ENCODE measurements at places on chromosomes 11 and 22.

DNA sequence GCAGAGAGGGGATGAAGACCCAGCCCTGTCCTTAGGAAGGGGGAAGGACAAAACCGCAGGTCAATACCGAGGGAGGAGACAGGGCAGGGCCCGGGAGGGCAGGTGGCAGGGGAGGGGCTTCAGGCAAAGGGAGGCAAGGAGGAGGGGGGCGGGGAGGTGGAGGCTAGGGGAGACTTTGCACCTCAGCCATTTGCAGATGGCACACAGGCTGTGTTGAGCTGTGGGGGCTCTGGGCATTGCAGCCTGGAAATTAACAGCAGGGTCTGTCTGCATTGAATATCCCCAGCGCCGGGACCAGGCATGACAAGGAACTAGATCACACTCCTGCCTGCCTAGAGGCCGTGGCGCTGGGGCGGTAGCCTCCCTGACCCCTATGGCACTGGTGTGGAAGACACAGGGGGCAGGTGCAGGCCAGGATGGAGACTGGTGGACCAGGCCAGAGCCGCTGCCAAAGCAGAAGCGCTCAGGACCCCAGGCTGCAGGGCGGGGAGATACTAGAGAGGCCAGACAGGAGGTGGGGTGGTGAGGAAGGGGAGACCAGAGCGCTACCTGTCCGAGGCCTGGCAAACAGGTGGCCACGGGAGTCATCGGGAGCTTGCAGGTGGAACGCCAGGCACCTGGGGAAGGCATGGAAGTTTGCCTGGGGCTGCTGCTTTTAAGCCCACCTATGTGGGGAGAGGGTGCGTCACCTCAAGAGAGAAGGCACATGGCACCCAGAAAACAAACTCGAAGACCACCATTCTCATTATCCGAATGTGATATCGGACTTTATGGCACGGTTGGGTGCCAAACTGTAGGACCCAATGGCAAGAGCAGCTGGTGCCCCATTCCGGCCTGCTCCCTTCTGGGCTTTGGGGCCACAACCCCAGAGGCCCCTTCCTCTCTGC lies 11.5 kb downstream of the CBX6 start:
- DNase-seq: no peak

DNA sequence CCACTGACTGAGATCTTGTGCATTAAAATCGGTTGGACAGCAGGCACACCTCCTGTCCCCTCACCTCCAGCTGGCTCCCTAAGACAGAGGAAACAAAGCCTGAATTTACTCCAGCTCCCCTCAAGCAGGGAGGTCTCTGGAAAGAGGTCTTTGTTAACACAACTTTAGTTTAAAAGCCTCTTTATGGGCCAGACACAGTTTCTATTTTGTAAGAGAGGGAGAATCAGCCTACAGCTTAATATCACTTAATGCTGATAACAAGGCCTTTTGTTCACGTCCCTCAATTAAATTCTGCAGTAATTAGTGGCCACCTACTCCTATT lies 36.3 kb downstream of the PLEKHA7 start:
- no peak for DNase-seq

GRCh38 chr22:23970201-23970641 lies 3.5 kb downstream of the DDTL start:
- DNase-seq: no peak

DNA sequence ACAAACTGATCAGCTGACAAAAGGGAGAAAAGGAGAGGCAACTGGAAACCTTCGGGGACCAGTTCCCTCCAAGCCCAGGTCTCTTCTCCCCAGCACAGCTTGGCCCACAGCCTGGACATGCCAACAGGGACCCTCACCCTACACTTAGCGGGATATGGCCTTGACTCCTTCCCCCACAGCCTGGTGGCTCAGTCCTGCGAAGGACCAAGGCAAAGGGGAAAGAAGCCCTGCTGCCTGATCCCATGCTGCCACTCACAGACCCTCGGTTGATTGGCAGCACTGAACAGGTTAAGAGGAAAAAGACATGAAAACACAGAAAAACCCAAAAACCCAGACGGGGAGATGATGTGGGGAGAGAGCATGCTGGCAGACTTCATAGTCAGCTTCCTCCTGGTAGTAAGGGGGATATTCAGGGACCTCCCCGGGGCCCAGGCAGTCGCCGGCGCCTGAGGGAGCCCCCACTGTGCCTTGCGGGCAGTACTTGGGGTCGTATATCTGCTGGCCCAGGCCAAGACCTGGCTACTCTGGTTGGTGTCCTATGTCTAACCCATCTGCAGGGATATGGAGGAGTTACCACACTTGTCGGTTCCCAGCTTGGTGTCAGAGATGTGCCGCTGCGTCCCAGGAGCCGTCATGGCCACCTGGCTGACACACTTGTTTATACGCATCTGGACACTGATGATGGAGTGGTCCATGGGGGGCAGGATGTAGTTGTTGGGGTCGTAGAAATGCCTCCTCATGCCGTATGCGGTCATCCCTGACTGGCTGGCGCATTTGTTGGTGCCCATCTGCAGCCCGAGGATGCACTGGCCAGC lies 34.2 kb upstream of the HORMAD2 start:
- no peak for DNase-seq

DNA sequence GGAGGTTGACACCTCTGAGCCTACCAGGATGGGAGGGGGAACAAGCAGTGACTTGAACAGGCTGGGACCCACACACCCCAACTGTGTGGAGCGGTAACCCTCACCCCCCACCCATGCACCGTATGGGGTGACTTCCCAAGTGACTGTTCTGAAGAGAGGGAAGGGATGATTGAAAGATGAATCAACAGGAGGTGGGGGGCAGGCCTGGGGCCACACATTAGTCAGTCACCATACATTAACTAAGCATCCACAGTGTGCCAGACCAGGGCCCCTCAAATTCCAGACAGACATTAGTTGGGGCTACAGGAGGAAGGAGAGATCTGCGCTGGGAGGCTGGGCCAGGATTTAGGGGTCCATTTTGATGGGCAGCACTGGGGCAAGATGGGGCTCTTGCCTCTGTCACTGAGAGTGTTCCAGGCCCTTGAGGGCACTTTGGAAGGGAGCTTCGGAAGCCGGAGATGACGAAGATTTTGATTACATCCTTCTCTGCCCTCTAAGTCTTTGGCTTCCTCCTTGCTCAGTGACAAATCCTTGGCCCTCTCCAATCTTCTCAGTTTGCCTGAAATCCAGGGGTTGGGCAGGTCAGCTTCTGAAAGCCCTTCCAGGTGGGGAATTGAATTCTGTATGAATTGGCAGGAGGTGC lies 966 bp downstream of the SMTN start:
- peak; percentile 74 for DNase-seq

DNA sequence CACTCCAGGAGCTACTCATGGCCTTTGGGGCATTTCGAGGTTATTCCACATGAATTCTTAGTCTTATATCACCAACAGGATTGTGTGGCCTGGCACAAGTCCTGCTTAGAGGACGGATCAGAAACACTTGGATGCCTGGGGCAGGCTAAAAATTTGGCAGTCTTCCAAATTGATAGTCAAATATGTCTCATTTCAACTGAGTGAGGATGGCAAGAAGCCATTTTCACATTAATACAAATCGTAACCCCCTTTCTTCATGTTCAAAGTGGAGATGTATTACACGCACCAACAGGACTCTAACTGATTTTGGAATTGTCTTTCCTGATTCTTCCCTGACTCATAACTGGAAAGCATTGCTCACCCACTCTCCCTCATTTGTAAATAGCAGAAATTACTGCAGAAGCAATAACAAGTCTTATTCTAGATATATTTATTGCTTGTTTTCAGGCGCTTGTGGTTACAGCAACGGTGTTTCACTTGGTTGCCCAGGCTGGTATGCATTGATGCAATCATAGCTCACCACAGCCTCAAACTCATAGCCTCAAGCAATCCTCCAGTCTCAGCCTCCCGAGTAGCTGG lies 10.3 kb upstream of the CCDC86 start:
- DNase-seq: peak; percentile 49

- DNase-seq: no peak
These were observed 25.8 kb upstream of the FXYD6 start for GRCh38 chr11:117902001-117902845.

GRCh38 chr11:45173064-45173463 lies 26.6 kb downstream of the PRDM11 start:
- no peak for DNase-seq
